ENCODE measurements at places on chromosomes 3 and 15. TPM values are rescaled to one million over a fixed set of nuclear protein-coding genes. Genes with fewer than 3 reads are reported as not detected.

Gene ADAMTS17
- 0.50 TPM for total RNA-seq

Gene IL17RB
- total RNA-seq = not detected

Gene DPPA2
- total RNA-seq = not detected

Gene PROK2
- total RNA-seq = not detected

Gene TMCO5A
- not detected for total RNA-seq

Gene POLR2H
- total RNA-seq = 103 TPM

Gene ZNF621
- total RNA-seq = 12.7 TPM

All from SJSA1 (cell line).